ENCODE measurements at places on chromosomes 5 and 9.

DNA sequence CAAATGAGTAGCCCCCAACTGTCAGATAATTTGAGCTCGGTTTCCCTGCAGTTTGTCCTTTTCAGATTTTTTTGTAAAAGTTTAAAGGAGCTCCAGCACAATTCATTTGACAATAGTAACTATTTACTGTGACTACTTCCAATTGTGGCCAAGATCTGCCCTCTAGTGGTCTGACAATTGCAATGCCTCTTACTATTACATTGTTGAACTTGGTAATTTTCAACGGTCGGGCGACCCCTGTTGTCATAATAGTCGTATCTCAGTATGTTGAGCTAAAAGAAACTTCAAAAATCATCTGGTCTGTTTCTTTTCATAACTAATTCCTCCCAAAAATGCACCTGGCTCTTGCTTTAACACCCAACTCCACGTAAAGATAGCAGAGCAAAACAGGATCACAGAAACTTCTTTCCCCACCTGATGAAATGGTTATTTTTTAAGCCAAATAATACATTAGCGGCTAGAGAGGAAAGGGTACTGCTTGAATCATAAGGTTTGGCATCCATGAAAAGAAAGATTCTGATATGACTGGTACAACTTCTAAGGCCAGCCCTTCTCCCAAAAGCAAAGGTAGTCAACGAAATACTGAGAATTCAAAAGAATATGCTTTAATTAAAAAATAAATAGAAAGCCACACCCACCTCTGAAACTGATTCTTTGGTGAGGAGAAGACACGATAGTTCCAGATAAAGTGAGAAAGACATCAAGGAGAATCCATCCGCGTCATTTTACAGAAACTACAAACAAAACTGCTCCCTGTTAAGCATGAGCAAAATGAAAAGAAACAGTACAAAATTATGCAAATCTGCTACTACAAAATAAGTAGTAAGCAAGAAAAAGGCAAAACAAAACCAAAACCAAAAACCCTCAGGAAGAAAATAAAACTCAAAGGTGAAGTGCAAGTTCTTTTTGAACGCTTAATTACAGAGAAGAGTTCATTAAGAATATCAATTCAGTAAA lies 76.9 kb upstream of the HTR4 start:
- peak; percentile 68 for DNase-seq

DNA sequence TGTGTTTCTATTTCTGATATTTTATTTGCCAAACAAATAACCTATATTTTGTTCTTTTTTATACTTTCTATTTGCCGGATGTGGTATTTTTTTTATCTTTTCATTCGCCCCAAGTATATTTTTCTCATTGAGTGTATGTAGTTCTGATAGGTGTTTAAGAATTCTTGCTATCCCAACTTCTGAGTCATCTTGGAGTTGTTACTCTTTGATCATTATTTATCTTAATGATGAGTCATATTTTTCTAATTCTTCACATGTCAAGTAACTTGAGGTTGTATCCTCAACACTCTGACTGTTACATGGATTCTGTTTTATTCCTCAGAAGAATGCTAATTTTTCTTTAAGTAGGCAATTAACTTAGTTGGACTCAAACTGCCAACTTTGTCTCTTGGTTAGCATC lies 498.1 kb downstream of the TLE1 start:
- no peak for DNase-seq

DNA sequence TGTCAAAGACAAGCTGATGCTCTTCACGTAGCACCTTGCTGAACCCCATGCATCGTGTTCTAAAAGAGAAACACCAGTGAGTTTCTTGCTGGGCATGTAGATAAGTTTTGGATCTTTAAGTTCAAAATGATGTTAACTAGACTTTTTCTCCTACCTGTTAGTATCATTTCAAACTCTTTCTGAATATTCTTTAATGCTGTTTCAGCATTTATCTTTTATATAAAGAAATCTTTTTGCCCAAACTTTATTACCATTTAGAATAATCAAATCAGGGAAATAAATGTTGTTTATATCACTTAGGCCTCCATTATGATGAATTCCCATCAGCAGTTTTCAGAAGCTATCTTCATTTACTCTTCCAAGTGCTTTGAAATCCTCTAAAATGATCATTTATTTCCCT lies 542.8 kb downstream of the CDH10 start:
- no peak for DNase-seq

DNA sequence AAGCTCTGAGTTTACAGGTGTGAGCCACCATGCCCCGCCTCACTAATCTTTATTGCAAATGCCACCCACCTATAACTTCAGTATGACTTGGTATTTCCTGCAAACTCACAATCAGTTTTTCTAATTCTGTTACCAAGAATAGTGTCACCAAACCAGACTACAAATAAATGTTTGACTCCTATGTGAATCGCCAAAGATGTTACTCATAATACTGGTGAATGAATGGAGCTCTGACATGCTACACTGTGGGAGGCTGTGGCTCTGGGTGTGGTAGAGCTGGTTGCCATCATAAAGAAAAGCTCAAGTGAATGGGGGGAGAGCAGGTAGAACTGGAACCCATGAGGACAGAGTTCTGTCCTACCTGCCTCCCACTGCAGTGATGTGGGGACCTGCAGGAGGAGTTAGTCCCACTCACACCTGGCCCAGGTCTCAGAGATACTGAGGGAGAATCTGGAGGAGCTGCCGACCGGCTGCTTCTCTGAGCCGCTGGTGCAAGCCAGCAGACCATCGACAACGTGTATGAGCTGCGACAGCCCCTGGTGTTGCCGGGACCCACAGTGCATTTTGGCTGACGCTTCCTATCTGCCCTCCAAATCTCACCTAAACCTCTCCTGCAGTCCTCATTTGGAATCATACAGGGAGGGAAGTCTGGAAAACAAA lies 95.7 kb downstream of the ENTREP1 start:
- DNase-seq = no peak

- DNase-seq = no peak
Measured at GRCh38 chr5:176691524-176691923, 44.2 kb downstream of the TSPAN17 start.

GRCh38 chr5:76724871-76725270 lies 8.9 kb downstream of the F2R start:
- DNase-seq = no peak
